ENCODE measurements at places on chromosomes 12 and 14.

- DNase-seq, result no peak
Observed at GRCh38 chr14:69131176-69131575, 21.7 kb downstream of the DCAF5 start.

DNA sequence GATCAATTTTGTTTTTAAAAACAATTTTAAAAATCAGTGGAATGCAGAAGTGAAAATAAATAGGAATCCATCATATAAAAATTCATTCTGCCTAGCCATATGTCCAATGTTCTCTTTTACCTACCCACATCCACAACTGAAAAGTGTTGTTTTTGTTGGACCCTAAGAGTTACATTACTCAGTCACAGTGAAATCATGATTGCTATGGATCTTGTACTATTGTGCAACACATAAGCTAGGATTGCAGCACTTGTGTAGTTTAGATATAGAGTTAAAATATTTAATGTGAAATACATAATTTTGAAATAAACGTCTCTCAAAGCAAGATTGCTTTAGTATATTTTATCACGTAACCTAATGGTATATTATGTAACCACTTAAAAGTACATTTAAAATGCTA is 213.3 kb upstream of the CLEC14A start:
- no peak for DNase-seq

DNA sequence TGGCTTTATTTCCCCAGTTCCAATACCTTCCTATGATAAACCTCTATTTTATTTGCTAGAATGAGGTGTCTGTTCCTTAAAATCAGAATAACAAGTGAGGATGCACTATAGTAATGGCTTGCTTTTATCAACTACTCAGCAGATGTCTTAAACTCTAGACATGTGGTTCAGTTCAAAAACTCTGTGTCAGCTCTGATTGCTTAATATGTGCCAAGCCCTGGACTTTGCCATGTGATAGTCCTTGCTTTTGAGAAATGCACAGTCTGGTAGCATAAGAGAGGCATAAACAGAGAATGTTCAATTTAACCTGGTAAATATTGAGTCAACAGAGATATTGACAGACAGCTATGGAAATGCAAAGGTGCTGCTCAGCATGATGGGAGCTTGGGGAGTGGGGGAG is 254.8 kb downstream of the PDZRN4 start:
- DNase-seq, result no peak

GRCh38 chr14:35028435-35028834 is 17.6 kb upstream of the FAM177A1 start:
- DNase-seq, result no peak

- DNase-seq, result no peak
Observed at GRCh38 chr14:32358781-32359180, 29.7 kb downstream of the AKAP6 start.

GRCh38 chr12:83172866-83173649 is 486.4 kb downstream of the TMTC2 start:
- no peak for DNase-seq

DNA sequence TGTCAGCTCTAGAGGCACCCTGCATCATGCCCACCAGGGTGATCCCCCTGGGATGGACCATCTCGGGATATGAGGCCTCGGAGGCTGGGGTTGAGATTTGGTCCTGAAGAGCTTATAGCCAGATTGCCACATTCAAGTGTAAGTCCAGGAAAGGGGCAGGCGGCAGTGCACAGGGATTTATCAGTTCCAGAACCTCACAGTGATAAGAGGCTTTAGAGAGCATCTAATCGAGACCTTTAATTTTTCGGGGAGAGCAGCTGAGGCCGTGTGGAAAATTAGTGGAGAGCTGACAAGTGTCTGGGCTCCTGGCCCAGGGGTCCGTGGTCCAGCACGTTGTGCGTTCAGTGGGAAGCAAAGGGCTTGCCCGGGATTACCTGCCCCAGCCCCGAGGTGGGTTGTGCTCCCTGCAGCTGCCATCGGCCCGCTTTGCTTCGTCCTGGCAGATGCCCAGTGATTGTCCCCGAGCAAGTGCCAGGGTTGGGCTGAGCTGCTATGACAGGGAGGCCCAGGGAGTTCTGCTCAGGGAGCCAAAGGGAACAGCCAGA is 52.1 kb downstream of the C14orf132 start:
- DNase-seq, result no peak

DNA sequence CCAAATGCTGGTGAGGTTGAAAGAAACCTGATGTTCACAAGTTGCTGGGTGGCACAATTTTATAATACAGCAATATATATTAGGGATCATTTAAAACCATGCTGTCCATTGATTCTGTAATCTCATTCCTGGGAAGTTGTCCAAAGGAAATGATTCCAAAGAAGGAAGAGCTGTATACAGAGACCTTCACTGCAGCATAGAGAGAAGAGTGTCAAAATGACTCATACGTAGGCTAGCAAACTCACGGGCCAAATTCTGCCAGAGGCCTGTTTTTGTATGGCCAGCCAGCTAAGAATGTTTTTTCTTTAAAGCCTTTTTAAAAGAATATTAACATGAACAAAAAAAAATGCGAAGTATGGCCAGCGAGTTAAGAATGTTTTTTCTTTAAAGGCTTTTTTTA is 69.2 kb upstream of the MED13L start:
- no peak for DNase-seq

DNA sequence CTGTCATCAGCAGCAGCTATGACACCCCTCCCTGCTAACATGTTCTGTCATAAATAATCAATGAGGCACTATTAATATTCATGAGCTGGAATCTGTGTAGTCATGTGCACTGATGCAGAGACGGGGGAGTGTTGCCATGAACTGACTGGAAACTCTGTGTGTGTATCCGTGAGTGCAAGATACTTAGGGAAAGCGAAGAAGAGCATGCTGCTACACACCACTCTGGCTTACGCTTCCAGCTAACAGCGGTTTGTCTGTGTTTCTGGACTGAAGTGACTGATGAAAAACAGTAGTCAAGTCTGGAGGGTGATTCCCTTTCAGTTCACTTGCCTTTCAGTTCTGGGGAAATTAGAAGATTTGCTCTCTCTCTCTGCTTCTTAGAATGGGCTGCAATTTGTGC is 249.4 kb downstream of the PDZRN4 start:
- DNase-seq, result no peak

DNA sequence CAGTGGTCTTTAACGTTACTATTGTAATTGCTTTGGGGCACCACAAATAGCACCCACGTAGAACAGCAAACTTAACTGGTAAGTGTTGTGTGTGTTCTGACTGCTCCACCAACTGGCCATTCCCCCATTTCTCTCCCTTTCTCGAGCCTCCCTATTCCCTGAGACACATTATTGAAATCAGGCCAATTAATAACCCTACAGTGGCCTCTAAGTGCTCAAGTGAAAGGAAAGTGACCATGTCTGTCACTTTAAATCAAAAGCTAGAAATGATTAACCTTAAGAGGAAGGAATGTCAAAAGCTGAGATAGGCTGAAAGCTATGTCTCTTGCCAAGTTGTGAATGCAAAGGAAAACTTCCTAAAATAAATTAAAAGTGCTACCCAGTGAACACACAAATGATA is 22.3 kb downstream of the PPP1R13B start:
- DNase-seq, result no peak

DNA sequence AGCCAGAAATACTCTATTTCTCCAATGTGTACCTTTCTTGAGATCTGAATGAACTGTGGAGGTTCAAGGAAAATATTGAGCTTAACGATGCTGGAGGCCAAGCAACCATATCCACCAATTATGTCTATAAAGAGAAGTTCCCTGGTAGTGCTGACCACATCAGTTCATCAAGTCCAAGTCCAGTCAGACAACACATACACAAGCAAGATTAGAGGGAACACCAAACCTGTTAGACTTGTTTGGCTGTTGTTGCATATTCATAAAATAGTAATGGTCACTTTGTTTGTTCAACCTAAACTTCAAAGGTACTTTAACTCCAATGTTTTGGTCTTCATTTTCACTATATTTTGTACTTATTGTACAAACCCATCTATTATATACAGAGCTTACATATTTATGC is 81.6 kb downstream of the LMO3 start:
- DNase-seq, result no peak

- no peak for DNase-seq
Observed at GRCh38 chr14:82003426-82003825, 469.8 kb upstream of the SEL1L start.

DNA sequence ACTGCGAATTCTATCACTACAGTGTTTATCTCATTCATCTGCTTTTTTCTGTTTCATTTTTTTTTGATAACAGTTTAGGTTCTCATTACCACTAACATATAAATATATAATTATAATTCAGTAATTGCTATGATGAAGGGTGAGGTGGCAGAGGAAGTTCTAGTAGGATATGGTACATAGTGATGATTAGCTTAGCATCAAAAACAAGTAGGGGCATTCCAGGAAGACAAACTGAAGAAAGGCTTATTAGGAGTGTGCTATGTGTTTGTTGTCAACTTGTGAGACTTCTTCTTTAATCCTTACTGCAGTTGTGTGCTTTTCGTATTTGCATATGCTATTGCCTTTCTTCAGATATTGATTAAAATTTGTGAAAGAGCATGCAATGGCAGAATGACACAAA is 20.6 kb downstream of the FUT8 start:
- DNase-seq, result no peak

DNA sequence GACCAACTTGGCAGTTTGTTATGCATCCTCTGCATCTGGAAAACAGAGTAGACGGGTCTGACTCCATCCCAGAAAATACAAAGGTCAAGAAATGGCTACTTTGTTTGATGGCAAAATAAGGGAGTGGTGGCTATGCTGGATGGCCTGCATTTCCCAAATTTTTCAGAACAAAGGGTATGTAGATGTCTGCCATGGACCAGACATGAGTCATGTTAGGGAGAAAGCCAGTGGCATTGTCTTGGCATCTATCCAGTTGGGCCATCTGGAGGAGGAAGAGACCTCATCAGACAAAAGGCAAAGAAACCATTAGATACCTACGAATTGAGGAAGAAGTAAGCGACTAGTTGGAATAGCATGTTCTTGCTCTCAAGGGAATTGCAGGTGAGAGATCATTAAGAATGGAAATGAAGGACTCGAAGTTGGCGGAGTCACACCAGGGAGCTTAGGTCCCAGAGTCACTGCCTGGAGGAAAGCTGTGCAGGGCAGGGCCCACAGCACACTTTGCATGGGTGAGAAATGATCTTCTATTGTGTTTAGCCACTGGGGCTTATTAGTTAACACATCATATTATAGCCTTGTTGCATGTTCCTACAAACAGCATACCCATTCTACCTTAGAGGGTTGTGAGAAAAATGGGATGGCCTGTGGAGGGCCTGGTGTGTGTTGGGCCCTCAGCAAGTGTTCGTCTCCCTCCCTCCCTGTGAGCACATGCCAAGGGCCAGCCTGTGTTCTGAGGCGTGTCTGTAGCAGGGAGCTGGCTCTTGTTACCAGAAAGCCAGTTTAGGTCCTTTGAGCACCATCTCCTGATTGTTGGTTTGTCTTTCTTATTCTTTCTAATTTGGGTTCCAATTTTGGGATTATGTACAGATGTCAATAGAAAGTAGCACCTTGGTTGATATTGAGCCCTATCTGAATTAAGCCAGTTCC is 119.4 kb downstream of the KTN1 start:
- DNase-seq, result no peak

GRCh38 chr12:47870175-47870781 is 34.5 kb downstream of the VDR start:
- no peak for DNase-seq

- no peak for DNase-seq
Observed at GRCh38 chr14:105074601-105075053, 9.4 kb upstream of the GPR132 start.

- no peak for DNase-seq
Observed at GRCh38 chr12:30567082-30567481, 128.6 kb downstream of the IPO8 start.

DNA sequence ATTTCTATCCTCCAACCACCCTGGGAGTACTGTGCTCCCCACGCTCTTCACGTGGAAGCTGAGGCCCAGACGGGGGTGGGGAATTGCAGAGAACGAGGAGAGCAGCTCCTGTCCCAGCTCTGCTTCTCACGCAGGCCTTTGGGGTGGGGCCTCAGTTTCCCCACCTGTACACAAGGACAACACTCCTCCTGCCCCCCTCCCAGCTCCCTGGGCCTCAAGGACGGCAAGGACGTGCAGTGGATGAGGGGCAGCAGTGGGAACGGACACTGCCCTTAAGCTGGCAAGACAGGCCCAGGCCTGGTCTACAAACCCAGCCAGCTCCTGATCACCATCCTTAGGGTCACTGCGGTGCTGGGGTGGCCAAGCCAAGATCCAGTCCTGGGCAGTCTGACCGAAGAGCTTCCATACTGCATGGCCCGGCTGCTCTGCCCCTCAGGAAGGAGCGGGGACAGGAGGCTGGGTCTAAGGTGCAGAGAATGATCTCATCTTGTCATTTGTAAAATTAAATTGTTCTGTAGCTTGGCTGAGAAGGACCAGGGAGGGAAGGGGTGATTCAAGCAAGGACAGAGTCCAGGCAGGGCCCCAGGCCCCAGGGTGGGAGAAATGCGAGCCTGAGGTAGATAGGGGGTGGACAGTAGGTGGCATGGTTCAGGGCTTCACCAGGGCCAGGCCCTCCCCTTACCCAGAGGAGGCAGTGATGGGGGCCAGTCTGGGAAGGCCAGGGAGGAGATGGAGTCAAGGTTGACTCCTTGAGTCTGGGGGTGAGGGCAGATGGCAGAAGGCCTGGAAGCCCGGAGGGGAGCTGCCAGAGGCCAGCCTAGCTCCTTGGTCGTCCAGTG is 1.3 kb upstream of the CLBA1 start:
- DNase-seq, result no peak

DNA sequence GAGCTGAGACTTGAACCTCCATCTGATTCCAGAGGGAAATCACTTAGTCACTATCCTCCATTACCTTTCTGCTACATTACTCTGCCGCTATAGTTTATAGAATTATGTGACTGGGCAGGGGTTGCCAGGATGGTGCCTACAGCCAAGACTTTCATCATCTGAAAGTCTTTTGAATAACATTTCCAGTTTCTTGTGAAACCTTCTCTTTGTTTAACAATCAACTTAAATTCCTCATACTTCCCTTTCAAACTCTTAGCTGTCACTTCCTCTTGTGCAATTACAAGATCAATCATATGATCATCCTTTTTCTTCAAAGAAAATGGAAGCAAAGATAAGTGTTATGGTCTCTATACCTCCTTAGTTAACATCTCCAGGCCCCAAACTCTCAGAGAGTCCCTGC is 25.4 kb upstream of the PELI2 start:
- DNase-seq, result no peak

GRCh38 chr12:64181430-64182291 is 40.4 kb downstream of the KICS2 start:
- DNase-seq, result no peak

All from stimulated activated CD4-positive, alpha-beta T cell treated with anti-CD3 and anti-CD28 coated beads, Interleukin-1b, Interleukin-23, amount 100 ng/mL, for 24 hours (primary cell).